ENCODE measurements at places on chromosomes 2 and 18.

DNA sequence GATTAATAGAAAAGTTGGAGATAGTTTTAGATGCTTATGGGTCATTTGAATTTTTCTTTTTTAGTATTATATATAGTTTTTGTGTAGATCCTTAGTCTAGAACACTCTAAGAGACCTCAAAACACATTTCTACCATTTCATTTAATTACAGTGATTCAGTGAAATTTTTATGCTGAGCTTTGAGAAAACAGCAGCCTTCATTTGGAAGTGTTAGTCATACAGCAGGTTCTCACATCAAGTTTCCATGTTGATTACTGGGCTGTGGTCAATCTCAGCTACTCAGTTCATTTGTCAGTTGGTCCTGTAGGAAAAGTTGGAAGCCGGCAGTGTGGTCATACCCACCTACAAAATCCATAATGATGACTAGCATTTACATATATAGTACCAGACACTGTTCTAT lies 37.9 kb downstream of the MAP3K19 start:
- DNase-seq: no peak

DNA sequence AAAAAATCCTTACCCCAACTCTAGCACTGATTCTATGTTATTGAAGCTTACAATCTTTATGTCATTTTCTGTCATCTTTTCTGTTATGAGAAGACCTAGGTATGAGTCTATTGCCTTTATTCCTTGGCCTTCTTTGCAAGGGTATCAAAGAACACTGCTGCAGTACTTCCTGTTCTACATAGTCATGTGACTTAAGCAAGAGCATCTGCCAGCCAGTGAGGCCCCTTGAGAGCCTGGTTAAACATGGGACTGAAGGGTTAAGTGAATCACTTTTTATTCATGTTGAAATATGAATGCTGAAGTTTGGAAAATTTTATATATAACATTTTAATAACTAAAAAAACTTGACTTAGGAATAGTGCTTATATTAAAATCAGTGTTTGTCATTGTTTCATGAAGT lies 844 bp upstream of the CPS1 start:
- no peak for DNase-seq

DNA sequence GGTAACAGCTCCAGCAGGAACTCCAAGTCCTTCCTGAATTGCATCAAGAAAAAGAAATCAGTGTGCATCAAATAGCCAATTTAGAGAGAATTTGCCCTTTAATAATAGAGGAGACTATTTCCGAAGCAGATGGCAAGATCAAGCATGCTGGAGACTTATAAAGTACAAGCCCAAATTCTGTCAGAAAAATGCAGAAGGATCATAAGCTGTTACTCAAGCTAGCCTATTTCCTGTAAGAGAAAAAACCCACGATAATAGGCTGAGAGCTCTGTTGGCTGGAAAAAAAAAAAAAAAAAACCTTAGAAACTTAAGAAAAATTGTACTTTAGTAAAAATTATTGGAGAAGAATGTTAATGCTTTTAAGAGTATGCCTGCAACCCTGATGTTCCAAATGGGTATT lies 24.4 kb upstream of the ITM2C start:
- no peak for DNase-seq

- no peak for DNase-seq
Observed at GRCh38 chr2:95026471-95027368, 1.2 kb downstream of the MAL start.

GRCh38 chr2:70620020-70620419 lies 66.4 kb upstream of the TGFA start:
- DNase-seq: no peak

DNA sequence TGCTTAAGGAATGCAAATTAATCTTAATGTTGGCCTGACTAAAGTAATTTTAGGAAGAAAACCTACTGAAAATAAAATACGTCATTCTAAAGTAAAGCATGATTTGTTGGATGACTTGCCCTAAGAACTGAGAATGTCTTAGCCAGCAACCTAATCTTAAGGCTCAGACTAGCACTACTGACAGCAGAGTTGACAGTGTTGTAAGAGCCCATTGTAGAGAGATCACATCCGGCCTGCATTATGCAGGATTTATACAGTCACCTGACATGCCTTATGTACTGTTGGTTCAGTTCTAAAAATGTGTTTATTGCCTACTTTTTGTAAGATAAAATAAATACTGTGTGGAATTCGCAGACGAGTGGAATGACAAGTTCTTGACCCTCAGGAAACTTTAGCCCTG lies 82.3 kb downstream of the TMEM185B start:
- DNase-seq: no peak

GRCh38 chr2:96345438-96345837 lies 9.9 kb downstream of the NCAPH start:
- no peak for DNase-seq

DNA sequence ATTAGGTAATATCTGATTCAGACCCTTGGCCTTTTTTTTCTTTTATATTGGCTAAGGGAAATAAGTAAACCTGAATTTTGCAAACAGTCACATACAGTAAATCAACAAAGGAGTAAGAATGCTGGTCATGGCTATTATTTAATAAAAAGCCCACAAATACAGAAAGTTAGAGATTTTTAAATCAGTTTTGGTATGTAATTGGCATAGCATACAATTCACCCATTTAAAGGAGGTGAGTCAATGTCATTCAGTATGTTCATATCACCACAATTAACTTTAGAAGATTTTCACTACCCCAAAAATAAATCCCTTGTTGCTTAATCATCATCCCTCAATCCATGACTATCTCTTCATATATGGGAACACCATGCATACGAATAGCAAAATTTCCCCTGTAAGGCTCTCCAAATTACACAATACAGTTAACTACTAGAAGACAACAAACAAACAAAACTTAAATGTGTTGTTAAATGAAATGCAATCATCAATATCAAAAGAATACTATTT lies 45.9 kb upstream of the NYAP2 start:
- no peak for DNase-seq

DNA sequence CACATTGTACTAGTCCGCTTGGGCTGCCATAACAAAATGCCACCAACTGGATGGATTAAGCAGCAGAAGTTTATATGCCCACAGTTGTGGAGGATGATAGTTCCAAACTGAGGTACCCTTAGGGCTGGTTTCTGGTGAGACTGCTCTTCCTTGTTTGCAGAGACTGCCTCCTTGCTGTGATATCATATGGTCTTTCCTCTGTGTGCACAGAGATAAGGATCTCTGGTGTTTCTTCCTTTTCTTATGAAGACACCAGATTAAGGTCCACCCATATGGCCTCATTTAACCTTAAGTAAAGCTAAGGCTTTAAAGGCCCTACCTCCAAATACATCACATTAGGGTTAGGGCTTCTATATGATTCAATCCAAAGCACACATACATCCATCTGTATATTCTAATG lies 738.2 kb upstream of the GCFC2 start:
- DNase-seq: no peak

DNA sequence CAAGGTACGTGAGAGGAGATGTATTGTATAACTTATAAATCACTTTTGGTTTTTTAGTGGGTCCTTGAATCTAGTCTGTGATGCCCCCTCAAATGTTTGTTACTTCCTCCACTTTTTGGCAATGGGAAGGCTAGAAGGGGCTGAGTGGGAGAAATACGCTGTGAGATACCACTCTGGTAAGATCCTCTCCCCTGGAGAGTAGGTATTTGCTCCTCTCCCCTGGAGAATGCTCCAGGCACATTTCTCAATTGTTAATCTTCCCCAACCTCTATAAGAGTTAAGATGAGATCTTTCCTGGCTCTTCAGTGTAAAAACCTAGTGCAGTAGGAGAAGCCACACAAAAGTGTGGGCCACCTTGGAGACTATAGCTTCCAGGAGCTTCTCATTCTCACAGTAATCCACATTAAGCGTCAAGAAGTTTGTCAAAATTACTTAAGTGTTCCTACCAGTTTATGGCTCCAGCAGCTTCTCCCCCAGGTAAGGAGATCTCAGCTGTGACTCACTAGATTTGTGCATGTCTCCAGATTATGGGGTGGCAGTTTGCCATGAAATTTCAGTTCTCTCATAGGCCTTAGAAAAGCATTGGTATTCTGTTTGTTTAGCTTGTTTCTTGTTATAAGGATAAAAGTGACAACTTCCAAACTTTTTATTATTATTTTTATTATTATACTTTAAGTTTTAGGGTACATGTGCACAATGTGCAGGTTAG lies 182.6 kb downstream of the FSIP2 start:
- no peak for DNase-seq

DNA sequence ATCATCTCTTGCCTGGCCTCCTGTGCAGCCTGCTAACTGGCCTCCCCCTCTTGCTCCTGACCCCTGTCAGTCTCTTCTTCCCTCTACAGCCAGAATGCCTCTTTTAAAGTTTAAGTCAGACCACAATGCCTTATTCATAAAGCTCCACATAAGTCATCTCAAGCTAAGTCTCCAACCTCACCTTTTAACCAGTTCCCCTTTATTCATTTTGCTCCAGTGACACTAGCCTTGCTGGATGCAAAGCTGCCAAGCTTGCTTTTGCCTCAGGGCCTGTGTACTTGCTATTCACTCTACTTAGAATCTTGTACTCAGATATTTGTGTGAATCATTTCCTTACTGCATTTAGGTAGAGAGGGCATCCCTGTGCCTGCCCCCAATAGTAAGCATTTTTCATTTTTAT lies 180.9 kb downstream of the PDE1A start:
- DNase-seq: no peak

DNA sequence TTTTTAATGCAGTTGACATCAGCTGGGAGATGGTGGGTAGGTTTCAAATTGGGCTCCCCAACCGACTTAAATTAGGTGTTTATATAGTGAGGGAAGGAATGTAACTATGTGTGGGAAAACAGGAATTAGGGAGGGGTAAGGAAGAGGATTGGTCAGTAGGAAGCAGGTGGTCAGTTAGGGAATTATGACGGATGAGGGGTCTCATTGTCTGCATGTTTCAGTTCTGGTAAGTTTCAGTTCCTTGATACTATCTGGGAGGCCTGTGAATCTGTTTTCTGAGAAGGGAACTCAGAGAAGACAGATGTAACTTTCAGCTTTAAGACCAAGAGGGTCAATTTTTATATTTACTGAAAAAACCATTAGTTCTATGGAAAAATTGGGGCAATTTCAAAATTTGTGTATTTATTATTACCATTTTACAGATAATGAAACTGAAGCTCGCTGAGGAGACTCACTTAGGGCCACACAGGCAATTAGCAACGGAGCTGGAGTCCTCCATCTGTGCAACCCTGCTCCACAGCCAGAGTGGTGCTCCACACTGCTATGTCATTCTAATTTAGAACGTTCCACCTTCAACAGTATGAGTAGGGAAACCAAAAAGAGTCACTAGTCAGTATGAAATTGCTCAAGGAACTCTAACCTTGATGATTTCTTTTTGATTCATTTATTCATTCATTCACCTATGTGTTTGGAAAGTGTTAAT lies 36.0 kb upstream of the CCDC195 start:
- no peak for DNase-seq

DNA sequence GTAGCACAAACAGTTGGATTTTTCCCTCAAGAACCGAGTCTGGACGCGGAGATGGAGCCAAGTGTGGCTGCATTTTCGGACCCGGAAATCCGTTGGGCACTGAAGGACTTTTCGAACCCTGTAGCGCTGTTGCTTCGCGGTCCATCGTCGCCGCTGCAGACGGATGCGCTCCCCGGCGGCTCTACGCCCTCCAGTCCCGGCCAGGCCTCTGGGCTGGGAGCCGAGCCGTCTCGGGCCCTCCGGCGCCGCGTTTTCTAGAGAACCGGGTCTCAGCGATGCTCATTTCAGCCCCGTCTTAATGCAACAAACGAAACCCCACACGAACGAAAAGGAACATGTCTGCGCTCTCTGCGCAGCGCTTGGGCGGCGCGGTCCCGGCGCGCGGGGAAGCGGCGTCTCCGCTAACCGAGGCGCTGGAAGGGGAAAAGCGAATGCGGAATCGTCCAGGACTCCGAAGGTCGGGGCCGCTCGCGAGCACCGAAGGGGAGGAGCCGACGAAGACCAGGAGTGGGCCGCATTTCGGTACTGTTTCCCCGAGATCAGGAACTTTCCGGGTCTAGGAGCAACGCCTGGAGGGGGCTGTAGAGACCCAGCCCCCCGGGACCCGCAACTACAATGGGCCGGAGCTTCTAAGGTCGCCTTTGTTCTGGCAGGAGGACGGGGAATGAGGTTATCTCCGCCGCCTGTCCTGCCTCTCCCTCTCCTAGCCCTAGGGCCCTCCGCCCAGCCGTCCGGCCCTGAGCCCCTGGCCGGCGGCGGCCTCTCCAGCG lies 3.2 kb downstream of the EMX1 start:
- DNase-seq: peak; percentile 8

GRCh38 chr2:31319406-31320175 lies 85.6 kb downstream of the EHD3 start:
- no peak for DNase-seq

GRCh38 chr2:8152392-8153257 lies 529.2 kb upstream of the ID2 start:
- DNase-seq: no peak

- DNase-seq: no peak
Observed at GRCh38 chr2:30631051-30631671, 176.1 kb downstream of the CAPN13 start.

DNA sequence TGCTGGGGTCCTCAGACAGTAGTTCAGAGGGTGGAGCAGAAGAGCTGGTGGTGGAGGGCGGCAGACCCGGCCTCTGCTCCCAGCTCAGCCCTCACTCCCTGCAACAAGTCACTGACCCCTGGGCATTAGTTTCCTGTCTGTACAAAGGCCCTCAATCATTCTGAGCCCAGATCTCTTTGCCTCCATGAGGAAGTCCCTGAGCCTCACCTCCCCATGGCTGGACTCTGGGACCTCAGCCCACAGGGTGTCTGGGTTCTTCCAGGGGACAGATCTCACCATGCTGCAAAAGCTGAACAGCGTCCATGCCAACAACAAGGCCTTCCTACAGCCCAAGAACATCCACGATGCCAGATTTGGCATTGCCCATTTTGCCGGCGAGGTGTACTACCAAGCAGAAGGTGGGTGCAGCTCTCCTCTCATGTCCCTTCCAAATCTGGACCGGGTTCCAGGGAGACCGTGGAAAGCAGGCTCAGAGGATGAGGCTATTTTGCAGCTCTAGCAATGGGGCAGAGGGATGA lies 49.1 kb downstream of the MYO7B start:
- DNase-seq: no peak

GRCh38 chr18:49856496-49856895 lies 43.2 kb upstream of the ACAA2 start:
- no peak for DNase-seq
